ENCODE measurements at places on chromosomes 2 and 18. TPM values are rescaled to one million over a fixed set of nuclear protein-coding genes. Genes with fewer than 3 reads are reported as not detected.
A peak's percentile ranks its signal among the peaks of the same experiment; 100 is the strongest.

The ACMSD gene
- total RNA-seq = not detected

DNA sequence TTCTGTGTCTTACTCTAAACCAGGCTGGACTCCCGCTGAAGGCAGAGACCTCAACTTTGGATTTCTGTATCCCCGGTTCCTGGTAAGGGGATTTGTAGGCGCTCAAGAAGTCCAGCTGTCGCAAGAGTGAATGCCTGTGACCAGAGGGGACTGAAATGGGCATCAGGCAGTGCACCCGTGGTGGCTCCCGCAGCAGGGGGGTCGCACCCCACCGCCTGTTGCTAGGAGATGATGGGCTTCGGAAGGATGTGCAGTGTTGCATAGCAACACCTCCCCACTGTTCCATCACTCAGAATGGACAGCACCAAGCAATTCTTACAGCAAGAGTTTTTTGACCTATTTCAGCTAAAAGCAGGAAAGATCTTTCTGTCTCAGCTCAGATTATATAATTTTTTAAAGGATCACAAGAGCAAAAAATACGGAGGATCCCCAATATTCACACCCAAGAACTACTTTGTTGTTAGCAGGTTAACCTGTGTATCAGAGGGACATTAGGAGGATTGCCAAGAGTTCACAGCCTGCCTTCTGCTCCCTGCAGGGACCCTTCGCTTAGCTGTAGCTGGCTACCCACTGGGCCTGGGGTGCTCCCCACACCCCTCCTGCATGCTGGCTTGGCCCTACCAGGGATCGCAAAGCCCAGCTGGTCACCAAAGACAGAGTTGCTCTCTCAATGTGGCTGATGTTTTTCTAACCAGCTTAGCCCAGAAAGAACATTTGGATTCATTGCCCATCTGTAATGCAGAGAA lies 63.8 kb downstream of the SOWAHC start:
- DNase-seq = no peak

The GCG gene
- total RNA-seq = not detected

DNA sequence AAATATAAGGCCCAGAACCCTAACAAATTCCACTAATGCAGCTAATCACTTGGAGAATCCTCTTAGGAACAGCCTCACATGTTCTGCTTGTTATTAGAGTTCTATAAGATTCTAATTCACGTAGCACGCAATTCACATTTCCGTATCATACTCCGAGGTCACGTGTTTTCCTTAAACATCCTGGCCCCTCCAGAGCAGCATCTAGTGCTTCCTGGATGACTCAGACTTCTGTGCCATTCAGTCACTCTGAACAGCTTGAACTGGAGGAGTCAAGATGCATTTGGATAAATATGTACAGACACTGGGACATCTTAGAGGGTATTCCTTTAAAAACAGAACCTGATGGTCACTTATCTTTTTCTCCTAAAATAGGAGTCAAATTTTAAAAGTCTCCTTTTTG lies 156.5 kb downstream of the MYO5B start:
- DNase-seq = peak; percentile 5

GRCh38 chr2:220556658-220557057 lies 929.2 kb downstream of the SLC4A3 start:
- peak; percentile 87 for DNase-seq

- DNase-seq = no peak
These were observed 13.2 kb downstream of the SH2D6 start for GRCh38 chr2:85431570-85432205.

- no peak for DNase-seq
These were observed 20.0 kb upstream of the OTOS start for GRCh38 chr2:240160291-240161086.

The ZNF396 gene
- total RNA-seq = 1.7 TPM

DNA sequence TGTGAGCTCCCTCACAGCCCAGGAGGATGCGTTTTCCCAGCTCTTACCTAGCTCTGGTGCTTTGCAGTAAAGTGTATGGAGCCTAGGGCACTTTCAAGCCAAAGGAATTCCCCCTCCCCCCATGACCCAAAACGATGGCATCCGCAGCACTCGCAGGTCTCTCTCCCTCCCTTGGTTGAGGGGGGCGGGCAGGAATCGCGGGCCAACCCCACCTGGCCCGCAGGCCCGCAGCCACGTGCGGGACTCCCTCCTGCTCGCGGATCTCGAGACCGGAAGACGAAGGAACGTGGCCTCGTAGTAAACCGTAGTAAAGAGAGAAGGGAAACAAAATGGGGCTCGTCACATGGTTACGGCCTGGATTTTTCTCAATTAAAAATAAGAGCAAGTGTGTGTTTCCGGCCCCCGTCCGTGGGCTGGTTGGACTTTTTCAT lies 8.5 kb downstream of the IRS1 start:
- peak; percentile 33 for DNase-seq

- no peak for DNase-seq
These were observed 399.3 kb downstream of the LRATD1 start for GRCh38 chr2:15031745-15032240.

DNA sequence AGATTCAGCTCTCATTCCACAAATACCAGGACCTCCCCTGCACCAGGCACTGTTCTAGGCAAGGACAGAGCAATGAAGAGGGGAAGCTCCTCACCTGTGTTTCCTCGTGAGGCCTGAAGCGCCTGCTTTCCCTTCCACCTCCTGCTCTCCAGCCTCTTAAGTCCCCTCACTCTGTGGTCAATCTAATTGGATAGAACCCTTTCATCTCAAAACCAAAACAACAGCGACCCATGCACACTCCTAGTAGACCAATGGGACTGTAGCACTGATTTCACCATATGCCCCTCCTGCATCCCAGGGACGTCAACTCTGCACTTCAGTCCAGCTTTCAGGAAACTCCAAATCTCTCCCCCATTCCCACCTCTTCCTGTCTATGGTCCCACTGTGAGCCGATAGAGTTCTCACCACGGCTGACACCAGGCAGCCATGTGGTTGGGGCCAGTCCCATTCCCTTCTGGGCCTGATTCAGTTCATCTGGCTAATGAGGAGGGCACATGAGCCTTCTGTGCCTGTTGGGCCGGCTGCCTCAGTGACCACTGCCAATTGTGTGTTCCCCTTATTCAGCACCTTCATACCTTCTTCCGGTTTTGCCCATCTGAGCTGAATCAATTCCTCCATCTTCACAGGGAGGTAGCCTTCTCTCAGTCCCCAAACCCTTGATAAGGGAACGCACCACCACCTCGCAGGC lies 33.3 kb upstream of the MAT2A start:
- no peak for DNase-seq

DNA sequence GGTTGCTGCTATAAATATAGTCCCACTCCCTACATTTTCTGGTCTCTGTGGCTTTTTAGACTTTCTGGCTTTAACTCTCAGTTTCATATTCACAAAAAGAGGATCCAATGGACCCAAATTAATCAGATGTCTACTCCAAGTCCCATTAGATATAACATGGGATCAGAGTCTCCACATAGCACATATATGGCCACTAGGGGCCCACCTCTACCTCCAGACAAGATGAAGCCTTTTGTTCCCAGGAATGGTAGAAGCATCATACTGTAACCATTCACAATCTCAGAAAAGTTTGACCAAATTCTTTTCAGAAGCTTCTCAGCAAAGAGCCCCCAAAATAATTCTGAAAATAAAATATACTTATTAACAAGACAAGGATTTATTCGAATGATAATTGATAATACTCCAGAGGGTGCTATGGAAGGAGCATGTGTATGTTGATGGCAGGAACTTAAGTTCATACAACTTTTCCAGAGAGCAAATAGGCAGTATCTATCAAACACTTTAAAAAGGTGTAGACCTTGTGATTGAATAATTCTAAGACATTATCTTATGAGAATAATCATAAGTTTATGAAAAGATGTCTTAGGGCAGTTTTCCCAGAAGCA lies 382.3 kb upstream of the CRIM1 start:
- peak; percentile 51 for DNase-seq

The FAM237A gene
- total RNA-seq = not detected

GRCh38 chr2:22189893-22190480 lies 1066.2 kb downstream of the TDRD15 start:
- DNase-seq = no peak

The UGT1A5 gene
- total RNA-seq = not detected

DNA sequence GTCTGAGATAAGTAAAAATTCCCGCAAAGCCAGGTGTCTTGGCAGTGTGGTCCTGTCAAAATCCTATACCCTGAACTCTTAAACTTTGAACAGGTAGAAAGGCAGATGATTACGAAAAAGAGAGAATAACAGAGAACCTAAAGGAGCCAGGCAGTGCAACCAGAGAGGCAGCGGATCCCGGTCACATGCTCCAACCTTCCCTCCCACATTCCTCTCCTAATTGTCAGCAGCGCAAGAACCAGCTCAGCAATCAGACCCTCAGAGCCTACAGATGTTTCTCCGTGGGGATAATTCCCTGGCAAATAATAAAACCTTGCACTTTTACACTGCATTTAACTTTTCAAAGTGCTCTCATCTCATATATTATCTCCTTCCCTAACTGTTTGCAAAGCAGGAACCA lies 124.8 kb downstream of the EPHA4 start:
- DNase-seq = no peak

DNA sequence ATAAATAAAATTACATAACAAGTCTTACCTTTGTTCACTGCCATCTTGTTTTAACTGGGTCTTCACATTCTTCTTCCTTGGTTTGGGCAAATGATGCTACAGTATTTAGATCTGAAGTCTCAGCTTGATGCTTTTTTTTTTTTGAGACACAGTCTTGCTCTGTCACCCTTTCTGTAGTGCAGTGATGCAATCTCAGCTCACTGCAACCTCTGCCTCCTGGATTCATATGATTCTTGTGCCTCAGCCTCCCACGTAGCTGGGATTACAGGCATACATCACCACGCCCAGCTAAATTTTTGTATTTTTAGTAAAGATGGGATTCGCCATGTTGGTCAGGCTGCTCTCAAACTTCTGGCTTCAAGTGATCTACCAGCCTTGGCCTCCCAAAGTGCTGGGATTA lies 53.2 kb upstream of the MAT2A start:
- no peak for DNase-seq

The PJVK gene
- not detected for total RNA-seq

GRCh38 chr2:148014616-148015015 lies 5.9 kb downstream of the ORC4 start:
- DNase-seq = no peak

DNA sequence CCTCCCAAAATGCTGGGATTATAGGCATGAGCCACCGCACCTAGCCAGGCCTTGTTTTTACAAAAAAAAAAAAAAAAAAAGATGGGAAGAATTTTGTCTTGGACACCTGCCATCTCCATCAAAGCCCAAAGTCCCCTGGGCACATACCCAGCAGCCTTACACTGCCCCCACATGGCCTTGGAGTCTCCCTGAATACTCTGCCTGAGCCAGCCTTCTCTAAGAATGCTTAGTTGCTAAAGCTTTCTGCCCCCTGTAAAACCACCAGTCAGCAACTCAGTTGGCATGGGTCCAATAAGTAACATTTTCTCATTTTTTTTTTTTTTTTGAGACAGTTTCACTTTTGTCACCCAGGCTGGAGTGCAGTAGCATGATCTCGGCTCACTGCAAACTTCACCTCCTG lies 40.6 kb downstream of the SPC25 start:
- peak; percentile 40 for DNase-seq

DNA sequence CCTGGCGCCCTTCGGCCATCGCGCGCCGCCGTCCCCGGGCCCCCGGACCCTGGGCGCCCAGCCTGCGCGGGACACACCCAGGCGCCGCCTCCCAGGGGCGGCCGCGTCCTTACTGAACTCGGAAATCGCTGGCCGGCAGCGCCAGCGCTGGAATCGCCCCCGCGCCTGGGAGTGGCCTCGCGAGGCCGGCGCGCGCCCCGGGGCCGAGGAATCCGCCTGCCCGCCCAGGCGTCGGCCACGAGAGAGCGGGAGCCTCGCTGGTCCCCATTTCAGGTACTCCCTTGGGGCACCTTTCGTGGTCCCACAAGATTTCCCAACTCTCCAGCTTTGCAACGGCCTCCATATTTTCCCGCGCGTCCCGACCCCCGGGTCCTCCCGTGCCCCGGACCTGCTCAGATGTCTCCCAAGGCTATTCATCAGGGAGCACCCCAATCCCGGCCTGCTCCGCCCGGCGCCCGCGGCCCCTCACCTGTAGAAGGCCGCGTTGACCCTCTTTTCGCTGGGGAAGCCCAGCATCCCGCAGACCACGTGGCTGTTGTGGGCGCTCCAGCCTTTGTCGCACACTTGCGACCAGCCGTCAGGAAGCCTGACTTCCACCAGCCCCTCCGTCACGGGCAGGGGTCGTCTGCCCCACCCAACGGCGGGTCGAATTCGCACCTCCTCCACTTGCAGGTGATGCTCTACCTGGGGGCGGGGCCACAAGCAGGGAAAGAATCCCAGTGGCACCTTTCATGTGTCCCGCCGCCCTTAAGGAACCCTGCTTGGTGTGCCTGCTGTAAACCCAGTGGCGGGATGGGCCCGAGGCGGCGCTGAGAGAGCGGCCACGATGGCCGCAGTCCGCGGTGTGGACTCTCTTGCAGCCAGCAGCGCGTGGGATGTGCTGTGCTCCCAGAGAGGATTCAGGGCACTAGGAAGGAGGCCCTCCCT lies 4.6 kb downstream of the LOXL3 start:
- peak; percentile 36 for DNase-seq

GRCh38 chr18:42781298-42781815 lies 334.1 kb downstream of the RIT2 start:
- no peak for DNase-seq

The GALNT13 gene
- total RNA-seq = 0.05 TPM

The CD207 gene
- total RNA-seq = not detected

GRCh38 chr2:120684289-120685065 lies 51.2 kb upstream of the GLI2 start:
- DNase-seq = peak; percentile 58

The NT5DC4 gene
- total RNA-seq = not detected

DNA sequence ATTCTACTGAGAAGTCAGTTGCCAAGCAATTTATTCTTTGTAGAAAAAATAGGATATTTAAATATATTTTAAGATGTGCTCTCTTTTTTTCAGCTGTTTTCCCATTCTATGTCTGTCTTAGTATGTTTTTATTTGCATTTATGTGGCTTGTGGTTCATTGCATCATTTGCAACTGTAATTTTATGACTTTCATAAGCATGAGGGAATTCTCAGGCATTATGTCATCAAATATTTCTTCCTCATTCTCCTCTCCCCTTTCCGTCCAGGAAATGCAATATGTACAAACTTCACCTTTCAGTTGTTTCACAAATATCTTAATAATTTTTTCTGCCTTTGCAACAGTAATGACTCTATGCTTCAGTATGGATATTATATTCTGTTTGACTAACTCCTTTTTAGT lies 560.2 kb upstream of the LRATD1 start:
- no peak for DNase-seq

DNA sequence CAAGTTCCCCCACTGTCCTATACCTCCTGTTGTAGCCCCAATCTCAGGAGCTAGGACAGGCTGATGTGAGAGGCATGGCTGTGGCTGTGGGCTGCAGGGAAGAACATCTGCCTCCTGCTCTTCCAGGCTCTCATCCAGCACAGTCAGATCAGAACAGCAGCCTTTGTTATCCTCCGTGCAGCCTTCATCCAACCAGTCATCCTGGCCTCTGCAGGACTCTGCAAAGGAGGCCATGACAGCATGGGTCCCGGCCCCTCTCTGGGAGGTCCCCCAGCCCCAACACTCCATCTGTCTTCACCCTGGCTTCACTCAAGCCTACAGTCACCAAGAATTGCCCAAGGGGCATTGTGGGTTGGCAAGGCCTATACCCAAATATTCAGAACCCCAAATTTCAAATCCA lies 223.2 kb upstream of the COPS8 start:
- no peak for DNase-seq

The RGPD3 gene
- total RNA-seq = 0.02 TPM

GRCh38 chr2:183995632-183996031 lies 602.7 kb upstream of the ZNF804A start:
- DNase-seq = peak; percentile 3

Data from M059J (cell line).